Pancreas (tissue), 10 donors: ENCODE measurements at places on chromosomes 11 and 22.

DNA sequence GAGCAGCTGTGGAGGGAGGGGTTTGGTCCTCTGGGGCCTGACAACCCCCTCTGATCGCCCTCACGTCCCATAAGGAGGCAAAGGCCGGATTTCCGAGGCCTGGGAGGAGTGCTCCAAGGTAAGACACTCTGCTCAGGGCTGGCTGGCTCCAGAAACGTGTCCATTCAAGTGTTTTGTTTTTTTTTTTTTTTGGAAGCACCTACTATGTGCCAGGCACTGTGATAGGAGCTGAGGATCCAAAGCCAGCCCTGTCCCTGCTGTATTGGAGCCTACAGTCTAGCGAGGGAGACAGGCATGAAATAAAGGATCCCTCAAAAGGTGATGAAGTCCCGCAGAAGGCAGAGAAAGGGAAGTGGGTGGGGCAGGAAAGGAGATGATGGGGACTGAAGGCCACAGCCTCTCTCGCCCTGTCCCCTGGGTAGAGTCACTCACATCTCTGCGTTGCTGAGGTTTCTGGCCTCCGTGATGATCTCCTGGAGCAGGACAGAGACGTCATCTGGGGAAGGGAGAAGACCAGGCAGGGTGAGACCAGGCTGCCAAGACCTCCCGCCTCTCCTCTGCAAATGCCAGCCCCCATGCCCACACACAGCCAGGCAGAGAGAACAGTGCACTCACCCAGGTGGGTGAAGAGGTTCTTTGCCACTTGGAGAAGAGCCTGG, 89.2 kb downstream of the PDE2A start:
- DNase-seq = no peak

DNA sequence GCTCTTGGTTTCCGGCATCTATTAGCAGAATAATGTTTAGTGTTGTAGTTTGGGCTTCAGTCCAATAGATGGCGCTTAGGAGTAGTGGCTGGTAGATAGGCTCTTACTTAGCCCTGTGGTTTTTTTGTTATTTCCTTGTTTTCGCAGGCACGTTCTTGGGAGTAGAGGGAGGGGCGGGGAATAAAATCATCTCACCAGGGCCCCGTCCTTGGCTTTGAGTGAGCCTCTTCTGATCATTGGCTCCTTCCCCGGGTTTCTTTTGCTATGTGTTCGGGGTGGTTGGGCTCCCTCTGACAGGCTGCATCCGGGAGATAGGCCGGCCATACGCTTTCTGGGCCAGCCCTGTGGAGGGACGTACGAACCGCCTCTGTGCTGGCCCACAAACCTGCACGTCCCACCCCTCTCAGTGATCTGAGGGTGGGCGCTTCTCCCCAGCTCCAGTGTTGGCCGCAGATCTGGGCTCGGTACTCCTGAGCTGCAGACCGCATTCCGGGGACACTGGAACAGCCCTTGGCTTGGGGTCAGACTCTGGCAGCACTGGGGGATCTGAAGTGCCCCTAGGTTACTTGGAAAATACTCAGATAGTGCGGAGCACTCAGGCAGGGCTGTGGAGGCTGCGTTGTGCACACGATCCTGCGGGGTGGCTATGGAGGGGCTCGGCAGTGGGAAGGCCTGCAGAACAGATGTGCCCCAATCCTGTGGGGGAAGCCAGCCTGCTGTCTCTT, 217.0 kb downstream of the DYNC2H1 start:
- no peak for DNase-seq

- DNase-seq = peak; percentile 90
Measured at GRCh38 chr11:77127920-77128691, at the start of gene MYO7A. TSS of gene MYO7A (plus strand) at chr11:77128246. CDS start at chr11:77130635, 2,389 bp downstream.

DNA sequence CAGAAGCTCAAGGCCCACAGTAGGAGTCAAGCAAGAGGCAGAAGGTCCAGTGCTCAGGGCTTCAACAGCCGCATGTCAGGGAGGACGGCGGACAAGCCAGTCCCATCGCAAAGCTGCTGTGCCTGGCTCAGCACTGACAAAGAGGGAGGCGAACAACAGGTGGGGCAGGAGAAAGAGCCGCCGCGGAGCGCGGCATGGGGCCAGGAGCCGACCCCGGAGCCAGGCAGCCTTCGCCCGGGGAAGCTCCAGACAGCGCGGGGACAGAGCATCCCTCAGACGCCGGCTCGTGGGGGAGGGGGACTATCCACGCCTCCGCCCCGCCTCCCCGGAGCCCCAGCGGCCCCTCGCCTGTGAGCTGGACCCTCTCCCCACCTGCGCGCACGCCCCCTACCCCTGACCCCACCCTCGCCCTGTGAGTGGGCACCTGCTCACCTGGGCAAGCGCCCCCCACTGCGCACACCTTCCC, 369 bp downstream of the DHCR7 start:
- no peak for DNase-seq

DNA sequence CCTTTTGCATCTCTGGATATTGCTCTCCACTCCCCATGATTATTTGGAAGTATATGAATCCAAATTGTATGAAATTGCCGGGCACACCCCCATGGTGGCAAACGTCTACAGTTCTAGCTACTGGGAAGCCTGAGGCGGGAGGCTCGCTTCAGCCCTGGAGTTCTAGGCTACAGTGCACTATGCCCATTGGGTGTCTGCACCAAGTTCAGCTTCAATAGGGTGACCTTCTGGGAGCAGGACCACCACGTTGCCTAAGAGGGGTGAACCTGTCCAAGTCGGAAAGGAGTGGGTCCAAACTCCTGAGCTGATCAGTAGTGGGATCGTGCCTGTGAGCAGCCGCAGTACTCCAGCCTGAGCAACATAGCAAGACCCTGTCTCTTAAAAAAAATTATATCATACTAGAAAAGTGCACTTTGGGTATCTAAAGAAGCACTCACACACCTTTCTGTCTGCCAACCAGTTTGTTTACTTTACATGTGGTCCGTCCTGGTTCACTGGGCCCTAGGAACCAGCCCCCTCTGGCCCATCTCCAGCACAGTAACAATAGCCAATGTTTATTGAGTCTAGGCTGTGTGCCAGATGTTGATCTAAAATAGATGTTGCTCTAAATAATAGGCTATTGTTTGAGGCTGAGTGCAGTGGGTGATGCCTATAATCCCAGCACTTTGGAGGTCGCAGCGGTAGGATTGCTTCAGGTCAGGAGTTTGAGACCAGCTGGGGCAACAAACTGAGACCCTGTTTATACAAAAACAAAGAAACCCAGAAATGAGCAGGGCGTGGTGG, 16.4 kb upstream of the KAT5 start:
- DNase-seq = peak; percentile 71

- DNase-seq = peak; percentile 50
Measured at GRCh38 chr11:69637941-69638871, 2.8 kb upstream of the CCND1 start.
